Endodermal cell (in vitro differentiated cells): ENCODE measurements at places on chromosomes 1 and 21. TPM values are rescaled to one million over a fixed set of nuclear protein-coding genes. Genes with fewer than 3 reads are reported as not detected.

GRCh38 chr1:240086726-240087125 is 5.0 kb upstream of the FMN2 start:
- H3K36me3 ChIP-seq, result no peaks in the 10 kb centered on the region
- no peak overlapping the region for H3K27ac ChIP-seq
- no peak overlapping the region for H3K4me3 ChIP-seq

SYCP1 gene
- total RNA-seq, result not detected in 2 replicates

GRCh38 chr1:198699167-198700015 is 60.6 kb downstream of the PTPRC start:
- no peak overlapping the region for H3K4me3 ChIP-seq
- no peaks in the 10 kb centered on the region for H3K27me3 ChIP-seq
- peak; percentile 91 for DNase-seq
- no peaks in the 10 kb centered on the region for H3K4me1 ChIP-seq

HRNR gene
- total RNA-seq, result not detected in 2 replicates

- H3K27me3 ChIP-seq, result peaks cover 91% of the 10 kb centered on the region
- no peak for DNase-seq
- no peaks in the 10 kb centered on the region for H3K36me3 ChIP-seq
Observed at GRCh38 chr1:183841550-183841949, 36.6 kb downstream of the RGL1 start.

- H3K36me3 ChIP-seq, result no peaks in the 10 kb centered on the region
- no peaks in the 10 kb centered on the region for H3K27me3 ChIP-seq
- H3K4me1 ChIP-seq, result no peaks in the 10 kb centered on the region
Observed at GRCh38 chr21:38434913-38435533, 63.3 kb downstream of the ERG start.

DNA sequence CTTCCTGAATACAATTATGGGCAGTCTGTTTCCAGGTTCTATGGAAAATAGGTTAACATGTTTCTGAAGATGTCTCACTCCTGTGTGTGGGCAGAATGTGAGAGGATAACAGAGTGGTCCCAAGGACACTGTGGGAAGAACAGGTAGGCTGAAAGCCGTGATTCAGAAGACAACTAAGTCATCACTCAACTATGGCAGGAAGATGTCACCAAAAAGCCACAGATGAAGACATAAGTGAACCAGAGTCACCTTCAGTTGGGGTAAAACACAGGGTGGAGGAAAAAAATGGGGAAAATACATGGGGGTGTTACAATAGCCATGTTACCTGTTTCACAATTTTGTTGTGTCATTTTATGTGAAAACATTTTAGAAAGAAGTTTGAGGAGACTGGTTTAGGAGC is 75.1 kb downstream of the UCHL5 start:
- H3K27ac ChIP-seq, result no peak overlapping the region
- H3K36me3 ChIP-seq, result no peaks in the 10 kb centered on the region

SPRR2A gene
- total RNA-seq, result not detected in 3 replicates

CYB561D1 gene
- 4.3 to 5.3 TPM (median 4.8 TPM) in 3 replicates for total RNA-seq

DNA sequence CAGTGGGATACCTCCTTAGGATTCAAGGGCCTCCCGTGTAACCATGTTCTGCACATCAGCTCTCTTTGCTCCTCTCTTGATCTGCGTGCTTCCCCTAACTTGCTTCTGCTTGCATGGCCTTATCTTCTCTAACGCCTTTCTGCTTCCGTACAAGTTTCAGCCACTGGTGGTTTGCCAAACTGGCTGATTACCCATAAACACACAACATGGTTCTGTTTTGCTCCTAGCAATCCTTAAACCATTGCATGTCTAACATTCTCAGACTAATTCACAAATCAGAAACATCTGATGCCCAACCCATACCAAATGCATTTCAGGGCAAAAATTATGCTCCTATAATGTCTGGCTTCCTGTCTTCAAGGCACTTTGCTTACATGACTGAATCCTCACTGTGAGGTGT is 166.4 kb downstream of the PBX1 start:
- no peaks in the 10 kb centered on the region for H3K27me3 ChIP-seq
- H3K4me1 ChIP-seq, result no peaks in the 10 kb centered on the region
- H3K36me3 ChIP-seq, result no peaks in the 10 kb centered on the region
- no peak overlapping the region for H3K27ac ChIP-seq

GRCh38 chr1:171290621-171291020 is 23.4 kb upstream of the FMO4 start:
- no peak overlapping the region for H3K4me3 ChIP-seq
- no peaks in the 10 kb centered on the region for H3K27me3 ChIP-seq
- H3K4me1 ChIP-seq, result no peaks in the 10 kb centered on the region
- H3K36me3 ChIP-seq, result no peaks in the 10 kb centered on the region
- no peak for DNase-seq

GRCh38 chr1:15953294-15953771 is 22.6 kb downstream of the ZBTB17 start:
- DNase-seq, result no peak
- peaks cover 16% of the 10 kb centered on the region for H3K4me1 ChIP-seq
- H3K27ac ChIP-seq, result no peak overlapping the region
- H3K27me3 ChIP-seq, result no peaks in the 10 kb centered on the region
- H3K36me3 ChIP-seq, result peaks cover 9% of the 10 kb centered on the region

DNA sequence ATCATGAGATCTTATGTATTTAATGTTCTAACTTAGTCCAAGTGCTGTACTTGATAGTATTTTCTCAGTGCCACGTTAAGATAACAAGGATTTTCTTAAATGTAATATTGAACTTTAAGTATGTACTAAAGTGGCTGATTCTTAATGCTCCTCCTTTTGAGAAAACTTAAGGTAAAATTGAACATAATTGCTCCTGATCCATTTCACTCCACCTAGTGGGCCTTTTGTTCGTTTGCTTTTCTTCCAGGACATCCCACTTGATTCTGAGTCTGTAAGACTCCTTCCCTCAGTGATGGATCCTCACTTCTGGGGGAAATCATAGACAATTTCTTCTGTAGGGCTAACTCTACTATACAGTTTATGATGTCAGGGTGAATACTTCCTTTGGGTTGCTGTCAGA is 173.1 kb downstream of the LMO4 start:
- no peaks in the 10 kb centered on the region for H3K4me1 ChIP-seq
- no peaks in the 10 kb centered on the region for H3K36me3 ChIP-seq
- no peaks in the 10 kb centered on the region for H3K27me3 ChIP-seq
- H3K27ac ChIP-seq, result no peak overlapping the region
- H3K4me3 ChIP-seq, result no peak overlapping the region

DNA sequence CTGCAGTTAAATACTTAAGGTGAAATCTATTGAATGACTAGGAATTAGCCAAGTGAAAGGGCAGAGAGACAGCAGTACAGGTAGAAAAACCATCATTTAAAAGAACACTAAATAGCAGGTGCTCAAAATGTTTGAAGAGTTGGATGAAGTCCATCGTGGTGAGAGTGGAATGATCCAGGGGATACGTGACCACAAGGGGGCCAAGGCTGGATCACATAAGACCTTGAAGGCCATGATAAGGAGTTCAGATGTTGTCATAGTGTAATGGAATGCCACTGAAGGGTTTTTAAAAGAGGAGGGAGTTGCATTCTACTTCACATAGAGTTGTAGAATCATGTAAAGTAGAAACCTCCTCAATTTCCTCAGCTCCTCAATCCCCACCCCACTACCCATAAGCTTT is 34.8 kb upstream of the HOOK1 start:
- H3K36me3 ChIP-seq, result no peaks in the 10 kb centered on the region
- no peak overlapping the region for H3K27ac ChIP-seq
- no peaks in the 10 kb centered on the region for H3K4me1 ChIP-seq
- no peak overlapping the region for H3K4me3 ChIP-seq

- H3K27me3 ChIP-seq, result no peaks in the 10 kb centered on the region
- no peaks in the 10 kb centered on the region for H3K4me1 ChIP-seq
- H3K4me3 ChIP-seq, result no peak overlapping the region
- H3K36me3 ChIP-seq, result no peaks in the 10 kb centered on the region
- peak; percentile 82 for DNase-seq
- H3K27ac ChIP-seq, result no peak overlapping the region
Observed at GRCh38 chr1:162475539-162476185, 22.0 kb upstream of the UHMK1 start.

DNA sequence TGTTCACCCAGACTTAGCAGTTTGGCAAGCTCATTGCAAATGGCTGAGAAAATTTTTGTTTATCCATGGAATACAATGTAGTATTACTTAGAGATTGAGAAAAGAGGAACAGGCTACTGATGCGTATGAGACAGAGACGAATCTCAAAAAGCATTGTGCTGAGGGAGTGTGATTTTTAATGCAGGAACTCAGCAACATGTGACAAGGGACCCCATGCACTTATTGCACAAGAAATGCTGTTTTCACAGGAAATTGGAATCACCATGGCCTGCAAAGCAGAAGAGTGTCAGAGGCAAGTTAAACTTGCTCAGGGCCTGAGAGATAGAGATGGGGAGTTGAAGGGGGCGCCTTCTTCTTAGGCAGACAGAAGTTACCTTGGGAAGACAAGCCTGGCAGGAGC is 32.6 kb upstream of the TLR5 start:
- H3K4me3 ChIP-seq, result no peak overlapping the region
- peaks cover 6% of the 10 kb centered on the region for H3K27me3 ChIP-seq
- H3K27ac ChIP-seq, result no peak overlapping the region

GRCh38 chr1:33607444-33608005 is 135.1 kb downstream of the ZSCAN20 start:
- H3K27ac ChIP-seq, result no peak overlapping the region
- H3K27me3 ChIP-seq, result no peaks in the 10 kb centered on the region
- no peaks in the 10 kb centered on the region for H3K4me1 ChIP-seq
- no peaks in the 10 kb centered on the region for H3K36me3 ChIP-seq

DNA sequence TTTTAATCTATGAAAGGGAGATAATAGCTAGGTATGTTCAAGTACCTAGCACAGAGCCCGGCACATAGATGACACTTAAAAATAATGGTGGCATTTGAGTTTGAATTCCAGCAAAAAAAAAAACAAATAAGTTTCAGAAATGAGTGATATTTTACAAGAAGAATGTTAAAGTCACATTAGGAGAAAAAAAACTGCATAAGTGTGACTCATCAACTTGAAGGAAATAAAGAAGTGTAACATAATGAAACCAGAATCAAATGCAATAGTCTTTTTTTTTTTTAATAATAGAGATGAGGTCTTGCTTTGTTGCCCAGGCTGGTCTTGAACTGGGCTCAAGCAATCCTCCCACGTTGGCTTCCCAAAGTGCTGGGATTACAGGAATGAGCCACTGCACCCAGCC is 17.1 kb downstream of the DNASE2B start:
- peaks cover 5% of the 10 kb centered on the region for H3K27me3 ChIP-seq
- no peaks in the 10 kb centered on the region for H3K4me1 ChIP-seq
- no peak overlapping the region for H3K27ac ChIP-seq
- no peaks in the 10 kb centered on the region for H3K36me3 ChIP-seq
- H3K4me3 ChIP-seq, result no peak overlapping the region
